ENCODE measurements at places on chromosomes 7 and 10.

GRCh38 chr10:22598478-22598877 lies 115.9 kb downstream of the PIP4K2A start:
- DNase-seq: no peak

DNA sequence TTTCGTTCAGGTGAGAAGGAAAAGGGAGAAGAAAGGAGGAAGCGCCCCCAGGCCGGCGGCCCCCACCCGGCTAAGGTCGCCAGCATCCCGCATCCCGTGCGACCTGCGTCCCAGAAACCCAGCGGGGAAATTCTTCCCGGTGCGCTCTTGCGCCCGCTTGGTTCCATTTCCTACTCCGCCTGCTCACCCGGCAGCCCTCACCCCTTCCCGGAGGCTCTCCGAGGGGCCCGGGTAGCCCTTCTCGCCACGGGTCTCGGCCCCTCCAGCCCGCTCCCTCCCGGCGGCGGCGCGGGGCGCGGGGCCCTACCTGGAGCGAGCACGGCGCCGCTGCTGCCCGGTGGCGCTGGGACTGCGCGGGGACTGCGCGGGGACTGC lies at the start of gene PRKCQ:
Gene PRKCQ, minus strand, starts transcription at position 373 of the 375 bp plus-strand sequence. CDS start 65,141 bp downstream, outside the sequence.
- DNase-seq: peak; percentile 41

- no peak for DNase-seq
These were observed 37.5 kb downstream of the LRRC18 start for GRCh38 chr10:48902096-48902495.

DNA sequence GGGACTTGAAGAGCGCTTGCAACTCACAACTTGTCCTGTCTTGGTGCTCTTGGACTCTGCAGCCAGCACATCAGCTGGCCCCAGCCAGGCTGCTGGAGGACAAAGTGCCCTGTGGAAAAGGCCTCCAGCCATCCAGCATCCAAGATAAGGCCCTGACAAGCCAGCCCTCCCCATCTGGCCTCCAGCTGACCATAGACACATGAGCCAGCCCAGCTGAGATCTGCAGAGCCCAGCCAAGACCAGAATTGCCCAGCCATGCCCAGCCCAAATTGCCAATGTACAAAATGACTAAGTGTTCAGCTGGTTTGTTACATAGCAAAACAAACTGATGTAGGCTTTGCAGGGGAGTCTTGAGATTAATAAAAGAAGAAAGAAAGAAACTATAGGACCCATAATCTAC lies 36.0 kb upstream of the FRMD4A start:
- no peak for DNase-seq

GRCh38 chr10:113739031-113739430 lies 12.5 kb upstream of the PLEKHS1 start:
- DNase-seq: no peak

DNA sequence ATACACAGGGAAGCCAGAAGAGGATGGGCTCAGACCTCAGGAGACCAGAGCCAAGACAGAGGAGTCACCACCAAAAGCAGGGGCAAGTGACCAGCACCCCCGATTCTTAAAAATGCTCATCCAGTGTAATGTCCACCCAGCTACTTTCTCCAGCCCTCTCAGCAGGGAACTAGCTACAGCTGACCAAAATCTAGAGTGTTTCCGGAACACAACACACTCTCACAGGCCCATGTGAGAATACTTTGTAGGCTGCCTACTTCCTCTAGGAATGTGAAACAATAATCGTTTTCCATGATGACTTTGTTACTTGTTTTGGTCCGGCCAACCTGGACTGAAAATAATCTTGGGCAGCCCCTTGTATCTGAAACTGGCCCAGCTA lies 14.5 kb downstream of the PSAP start:
- no peak for DNase-seq

- DNase-seq: no peak
These were observed 120.5 kb upstream of the SEMA3E start for GRCh38 chr7:83769407-83769806.

GRCh38 chr10:126373147-126373546 lies 15.1 kb downstream of the ADAM12 start:
- DNase-seq: no peak

DNA sequence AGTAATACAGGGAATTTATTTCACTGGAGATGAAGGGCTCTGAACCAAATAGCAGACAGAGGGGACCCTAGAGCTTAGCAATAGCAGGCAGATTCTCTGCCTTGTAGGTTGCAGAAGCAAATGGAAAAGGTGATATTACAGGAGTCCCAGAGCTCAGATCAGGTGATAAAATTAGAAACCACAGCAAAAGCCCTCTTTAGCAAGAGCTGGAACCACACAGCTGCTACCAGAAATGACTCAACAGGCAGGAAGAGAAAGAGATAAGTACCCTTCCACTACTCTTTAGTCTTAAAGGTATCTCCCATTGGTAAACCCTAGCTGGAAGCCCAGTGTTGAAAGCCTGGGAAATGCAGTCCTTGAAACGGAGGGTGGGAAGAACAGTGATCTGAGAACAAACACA lies 535.6 kb upstream of the GHITM start:
- DNase-seq: no peak

DNA sequence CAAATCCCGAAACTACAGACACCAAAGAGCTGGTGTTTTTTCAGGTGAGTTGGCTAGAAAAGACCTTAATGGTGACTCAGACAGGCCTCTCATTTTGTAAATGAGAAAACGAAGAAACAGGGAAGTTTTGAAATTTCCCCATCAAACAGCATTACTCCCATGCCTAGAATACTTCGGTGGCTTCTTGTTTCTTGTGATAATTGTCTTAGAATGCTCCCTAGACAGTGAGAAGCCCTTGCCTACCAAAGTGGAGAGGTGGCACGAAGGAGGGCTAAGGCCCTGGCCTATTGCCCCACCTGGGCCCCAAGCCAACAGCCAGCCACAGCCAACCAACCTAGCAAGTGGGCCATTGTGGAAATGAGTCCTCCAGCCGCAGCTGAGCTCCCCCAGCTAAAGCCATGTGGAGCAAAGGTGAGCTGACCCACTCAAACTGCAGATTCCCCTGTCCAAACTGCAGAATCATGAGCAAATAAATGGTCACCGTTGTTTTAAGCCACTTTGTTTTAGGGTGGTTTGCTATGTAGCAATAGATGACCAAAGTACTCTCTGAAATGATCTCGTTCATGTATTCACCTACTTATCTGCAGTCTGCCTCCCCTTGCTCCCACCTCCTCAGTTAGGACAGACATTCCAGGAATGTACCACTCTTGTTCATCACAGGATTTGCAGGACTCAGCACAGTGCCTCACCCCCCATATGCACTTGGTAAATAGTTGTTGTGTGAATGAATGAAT lies 97.7 kb upstream of the FGFR2 start:
- DNase-seq: no peak

DNA sequence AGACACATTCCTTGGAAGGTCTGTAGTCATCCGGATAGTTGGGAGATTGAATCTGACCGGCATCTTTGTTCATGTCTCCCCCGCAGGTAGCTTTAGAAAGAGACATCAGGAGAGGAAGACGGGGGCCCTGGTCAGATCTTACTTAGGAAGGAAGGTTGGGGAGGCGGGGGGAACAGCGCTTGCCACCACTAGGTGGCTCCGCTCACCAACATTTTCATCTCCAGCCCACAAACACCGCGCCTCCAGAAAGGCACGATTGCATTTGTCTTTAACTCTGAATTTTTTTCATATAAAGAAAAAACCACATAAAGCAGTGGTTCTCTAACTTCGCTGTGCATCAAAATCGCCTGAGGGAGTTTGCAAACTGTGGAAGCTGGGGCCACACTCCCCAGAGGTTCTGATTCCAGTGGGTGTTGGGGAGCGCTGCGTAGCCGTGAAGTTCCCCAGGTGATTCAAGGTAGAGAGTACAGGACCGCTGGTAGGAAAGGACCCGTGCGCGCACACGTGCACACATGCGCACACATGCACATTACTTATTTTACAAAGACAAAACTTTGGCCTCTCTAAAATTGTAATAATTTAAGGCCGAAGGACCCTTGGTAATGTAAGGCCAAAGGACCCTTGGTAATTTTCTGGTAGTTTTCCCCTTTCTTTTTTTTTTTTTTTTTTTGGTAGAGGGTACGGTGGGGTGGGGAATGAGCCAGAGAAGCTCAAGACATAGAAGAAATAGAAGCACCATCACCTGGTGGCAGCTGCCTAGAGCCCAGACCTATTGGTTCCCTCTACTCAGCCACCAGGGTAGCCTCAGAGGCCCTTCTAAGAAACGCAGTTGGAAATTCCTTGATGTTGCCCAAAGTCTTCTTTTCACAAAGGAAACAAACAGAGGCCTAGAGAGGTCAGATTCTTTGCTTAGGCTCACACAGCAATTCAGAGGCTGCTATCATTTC lies 37.4 kb upstream of the OPALIN start:
- peak; percentile 92 for DNase-seq

- no peak for DNase-seq
These were observed 231.3 kb upstream of the FERD3L start for GRCh38 chr7:19376538-19376937.

DNA sequence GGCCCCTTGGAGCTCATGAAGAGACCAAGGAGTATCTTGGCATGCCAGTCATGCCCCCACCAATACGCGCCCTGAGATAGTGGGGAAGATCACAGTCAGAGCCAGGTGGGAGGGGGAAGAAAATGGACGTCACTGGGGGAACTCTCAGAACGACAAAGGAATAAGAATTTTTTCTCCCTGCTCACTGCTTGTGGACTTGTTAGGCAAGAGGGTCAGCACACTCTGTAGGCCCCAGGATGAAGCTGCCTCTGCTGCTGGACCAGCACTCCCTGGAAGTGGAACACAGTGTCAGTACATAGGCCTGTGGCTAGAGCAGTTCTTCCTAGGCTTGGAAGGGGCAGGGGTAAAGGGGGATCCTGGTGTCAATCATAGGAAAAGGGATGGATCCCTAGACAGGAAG lies 46.5 kb downstream of the DRGX start:
- DNase-seq: no peak

GRCh38 chr10:43308515-43308914 lies 41.6 kb upstream of the RASGEF1A start:
- no peak for DNase-seq

- DNase-seq: no peak
These were observed 54.4 kb downstream of the MYPN start for GRCh38 chr10:68163735-68164134.

DNA sequence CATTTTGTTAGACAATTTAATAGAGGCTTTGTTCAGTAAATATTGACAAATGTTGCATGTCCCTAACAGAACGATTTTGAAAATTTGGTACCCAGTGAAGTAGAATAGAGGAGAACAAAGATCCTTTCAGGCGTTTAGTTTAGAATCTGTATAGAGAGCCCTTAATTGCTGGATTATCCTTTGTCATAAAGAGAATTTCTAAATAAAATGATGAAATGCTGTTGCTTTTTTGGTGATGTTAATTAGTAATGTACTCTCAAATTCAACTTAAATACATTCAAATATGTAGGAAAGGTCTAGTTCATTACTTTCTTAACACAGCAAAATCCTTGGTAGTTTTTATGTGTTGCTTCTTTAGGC lies 1.2 kb downstream of the LUC7L2 start:
- no peak for DNase-seq

- no peak for DNase-seq
These were observed 221.0 kb upstream of the KLF14 start for GRCh38 chr7:130954918-130955564.

DNA sequence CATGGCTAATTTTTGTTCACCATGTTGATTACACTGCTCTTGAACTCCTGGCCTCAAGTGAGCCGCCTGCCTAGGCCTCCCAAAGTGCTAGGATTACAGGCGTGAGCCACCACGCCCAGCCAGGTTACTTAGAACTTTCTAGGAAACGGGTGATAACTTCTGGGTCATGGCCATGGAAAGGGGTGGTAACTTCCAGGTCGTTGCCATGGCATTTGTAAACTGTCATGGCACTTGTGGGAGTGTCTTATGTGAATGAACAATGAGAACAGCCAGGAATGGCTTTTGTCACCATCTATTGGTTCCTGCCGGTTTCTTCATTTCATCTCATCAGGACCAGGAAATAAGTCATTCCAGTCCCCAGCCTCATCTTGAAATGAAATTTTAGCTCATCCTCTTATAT lies 120.9 kb downstream of the SLC16A9 start:
- DNase-seq: no peak

- peak; percentile 60 for DNase-seq
These were observed 375.2 kb downstream of the RPS24 start for GRCh38 chr10:78408671-78409472.

- peak; percentile 73 for DNase-seq
These were observed 251.7 kb upstream of the MYO3A start for GRCh38 chr10:25682203-25682851.

DNA sequence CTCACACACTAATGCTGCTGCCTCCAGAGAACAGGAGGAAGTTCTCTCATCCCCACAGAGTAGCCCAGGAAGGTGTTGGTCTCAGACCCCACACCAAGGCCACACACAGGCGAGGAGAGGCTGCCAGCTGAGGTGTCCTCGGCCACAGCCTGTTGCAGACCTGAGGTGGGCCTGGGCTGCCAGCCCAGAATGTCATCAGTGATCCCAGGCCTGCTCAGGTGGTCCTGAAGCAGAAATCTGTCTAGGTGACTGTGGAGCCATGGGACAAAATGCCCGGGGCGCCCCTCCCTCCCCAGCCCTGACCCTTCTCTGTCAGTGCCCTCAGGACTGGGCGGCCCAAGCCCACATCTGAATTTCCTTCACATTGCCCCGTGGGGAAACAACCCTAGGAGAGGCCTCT lies 43.5 kb upstream of the LRRC4 start:
- no peak for DNase-seq

DNA sequence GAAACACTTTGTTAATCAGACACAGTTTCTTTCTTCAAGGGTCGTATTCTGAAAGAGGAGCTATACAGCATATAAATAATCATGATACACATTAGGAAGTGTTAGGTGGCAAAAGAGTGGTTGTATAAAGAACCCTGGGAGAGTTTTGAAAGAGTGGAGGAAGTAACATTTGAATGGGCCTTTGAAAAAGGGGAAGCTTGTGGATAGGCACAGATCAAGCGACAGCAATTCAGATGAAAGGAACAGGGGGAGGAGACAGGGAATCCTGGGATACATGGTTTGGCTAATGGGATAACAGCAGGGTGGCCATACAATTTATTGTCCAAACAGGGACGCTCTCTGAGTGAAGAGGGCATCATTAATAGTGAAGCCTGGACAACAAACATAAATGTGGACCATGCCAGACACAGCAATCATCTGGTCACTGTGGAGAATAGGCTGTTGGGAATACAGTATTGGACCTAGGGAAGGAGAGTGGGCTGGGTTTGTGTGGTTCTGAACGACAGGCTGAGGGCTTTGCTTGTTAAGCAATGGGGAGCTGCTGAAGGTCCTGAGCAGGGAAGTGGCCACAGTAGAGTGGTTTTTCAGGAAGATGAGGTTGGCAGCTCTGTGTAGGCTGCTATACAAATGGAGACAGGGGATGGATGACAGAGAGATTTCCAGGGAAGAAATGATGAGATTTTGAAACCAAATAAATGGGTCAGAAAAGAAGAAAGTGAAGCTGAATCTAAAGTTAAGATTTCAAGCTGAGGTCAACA lies 75.9 kb downstream of the ICA1 start:
- DNase-seq: peak; percentile 60

Measured in brain (organoid and tissue), 16 donors.